M059J (cell line): ENCODE measurements at places on chromosomes 2 and 18.

GRCh38 chr2:58449286-58450010 is 208.3 kb upstream of the FANCL start:
- no peak for DNase-seq

DNA sequence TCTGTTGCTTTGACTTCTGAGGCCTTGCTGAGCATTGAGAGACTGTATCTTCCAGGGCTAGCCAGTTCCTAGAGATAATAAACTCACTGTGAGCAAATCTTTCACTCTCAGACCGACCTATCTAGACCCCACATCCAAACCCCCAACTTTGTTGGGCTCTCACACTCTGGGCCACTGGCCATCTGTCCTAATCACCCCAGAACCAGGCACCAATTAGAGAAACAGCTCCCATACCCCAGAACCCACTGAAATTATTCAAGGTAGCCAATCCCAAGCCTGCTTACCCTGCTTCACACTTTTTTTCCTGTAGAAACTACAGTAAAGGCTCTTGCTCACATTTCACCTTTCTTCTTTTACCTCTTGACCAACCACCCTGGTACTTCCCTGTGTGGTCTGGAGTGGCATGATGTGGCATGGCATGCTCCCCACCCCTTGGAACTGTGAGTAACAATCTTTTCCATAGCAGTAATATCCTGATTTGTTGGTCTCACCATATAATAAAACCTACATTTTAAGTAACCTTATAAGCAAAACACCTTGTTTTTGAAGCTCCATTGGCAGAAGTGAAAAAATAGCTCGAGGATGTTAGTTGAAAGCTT is 55.2 kb downstream of the ANKRD12 start:
- DNase-seq = no peak

- peak; percentile 95 for DNase-seq
These were observed 95.3 kb downstream of the EIPR1 start for GRCh38 chr2:3282056-3282998.

GRCh38 chr2:43174368-43174916 is 52.0 kb downstream of the ZFP36L2 start:
- DNase-seq = no peak

GRCh38 chr2:210912779-210913178 is 356.4 kb downstream of the CPS1 start:
- no peak for DNase-seq

- DNase-seq = no peak
These were observed 749.2 kb upstream of the CRIM1 start for GRCh38 chr2:35606394-35606793.

- DNase-seq = no peak
These were observed 260.1 kb downstream of the TWIST2 start for GRCh38 chr2:239107936-239108335.

GRCh38 chr2:161044921-161045320 is 115.3 kb upstream of the TANK start:
- DNase-seq = no peak

DNA sequence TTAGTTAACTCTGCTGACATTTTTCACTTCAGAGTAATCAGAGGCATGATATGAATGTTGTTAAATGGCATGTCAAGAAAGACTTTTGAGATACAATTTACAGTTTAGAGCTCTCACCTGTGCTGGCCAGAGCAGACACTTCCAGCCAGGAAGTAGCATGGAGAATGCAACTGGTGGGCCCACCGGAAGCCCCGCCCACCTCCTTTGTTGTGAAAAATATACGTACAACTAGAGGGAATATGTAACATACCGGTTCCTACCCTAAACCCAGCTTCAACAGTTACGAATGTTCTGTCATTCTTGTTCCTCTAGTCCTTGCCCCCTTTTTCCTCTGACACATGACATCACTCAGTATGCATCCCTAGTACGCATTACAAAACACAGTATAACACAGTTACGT is 70.2 kb upstream of the ITM2C start:
- no peak for DNase-seq

DNA sequence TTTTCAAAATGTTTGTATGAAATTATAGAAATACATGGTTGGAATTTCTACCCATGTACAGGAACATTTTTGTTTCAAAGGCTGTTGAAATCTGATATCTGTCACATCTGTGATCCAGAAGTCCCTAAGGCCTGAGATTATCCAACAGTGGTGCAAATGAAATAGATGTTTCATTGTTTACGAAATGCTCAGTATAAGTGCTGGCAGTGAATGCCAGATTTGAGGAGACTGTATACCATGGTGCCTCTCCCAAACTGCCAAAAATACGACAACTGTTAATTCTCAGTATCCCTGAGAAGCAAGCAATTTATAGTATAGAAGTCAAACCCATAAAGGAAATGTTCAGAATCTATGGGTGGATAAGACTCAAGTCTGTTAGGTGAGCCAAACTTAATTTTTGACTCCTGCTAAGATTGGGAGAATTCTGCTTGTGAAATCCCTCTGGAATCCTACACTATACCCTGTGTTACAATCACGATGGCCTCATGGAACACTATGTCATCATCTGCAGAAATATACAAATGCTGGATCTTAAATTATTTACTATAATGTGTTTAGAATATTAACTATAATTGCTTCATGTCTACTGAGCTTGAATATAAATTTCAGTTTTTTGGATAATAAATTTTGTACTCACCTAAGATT is 71.2 kb upstream of the DOCK10 start:
- DNase-seq = no peak

DNA sequence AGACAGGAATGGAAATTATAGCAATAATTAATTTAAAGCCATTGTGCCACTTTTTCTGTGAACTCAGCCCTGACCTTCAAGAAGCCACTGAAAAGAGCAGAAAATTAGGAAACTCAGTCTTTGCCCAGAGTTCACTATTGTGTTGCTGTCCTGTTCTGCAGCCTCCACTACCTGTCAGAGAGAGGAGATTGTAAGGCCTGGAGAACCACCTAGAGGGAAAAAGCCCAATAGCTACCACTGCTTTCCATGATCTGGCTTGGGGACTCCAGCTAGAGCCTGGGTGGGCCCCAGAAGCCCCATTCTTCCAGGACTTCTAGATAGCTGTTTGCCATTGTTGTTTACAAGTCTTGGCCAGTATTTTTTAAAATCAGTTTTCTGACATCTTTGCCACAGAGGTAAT is 176.1 kb upstream of the KLF7 start:
- peak; percentile 42 for DNase-seq

GRCh38 chr2:172282944-172283343 is 144.4 kb upstream of the ITGA6 start:
- DNase-seq = peak; percentile 73

DNA sequence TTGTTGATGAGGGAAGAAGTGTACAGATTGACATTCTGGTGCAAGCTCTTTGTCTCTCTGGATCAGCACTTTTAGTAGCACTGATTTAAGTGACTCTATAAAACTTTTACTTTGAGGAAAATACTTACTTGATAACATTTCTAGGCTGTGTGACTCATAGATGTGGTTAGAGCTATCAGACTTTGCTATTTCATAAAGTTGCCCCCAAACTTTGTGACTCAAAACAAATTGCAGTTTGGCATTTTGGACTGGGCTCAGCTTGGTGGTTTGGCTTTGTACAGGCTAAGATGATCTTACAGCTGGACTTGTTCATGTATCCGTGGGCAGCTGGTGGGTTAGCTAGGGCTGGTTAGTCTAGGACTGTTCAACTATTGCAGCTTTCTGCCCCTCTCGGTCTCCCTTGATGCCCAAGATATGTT is 42.1 kb upstream of the GLS start:
- DNase-seq = peak; percentile 96

GRCh38 chr2:45259547-45260160 is 250.4 kb upstream of the SIX2 start:
- DNase-seq = peak; percentile 46

- DNase-seq = peak; percentile 73
These were observed 73.7 kb downstream of the NCAPH start for GRCh38 chr2:96409081-96409819.

GRCh38 chr2:181677912-181678586 is 2.3 kb downstream of the NEUROD1 start:
- DNase-seq = no peak

GRCh38 chr18:49303379-49303778 is 157.1 kb downstream of the DYM start:
- DNase-seq = no peak

- DNase-seq = no peak
These were observed 48.6 kb upstream of the FHL2 start for GRCh38 chr2:105447476-105447875.

- DNase-seq = peak; percentile 59
These were observed 12.9 kb upstream of the DTNA start for GRCh38 chr18:34697233-34697632.

DNA sequence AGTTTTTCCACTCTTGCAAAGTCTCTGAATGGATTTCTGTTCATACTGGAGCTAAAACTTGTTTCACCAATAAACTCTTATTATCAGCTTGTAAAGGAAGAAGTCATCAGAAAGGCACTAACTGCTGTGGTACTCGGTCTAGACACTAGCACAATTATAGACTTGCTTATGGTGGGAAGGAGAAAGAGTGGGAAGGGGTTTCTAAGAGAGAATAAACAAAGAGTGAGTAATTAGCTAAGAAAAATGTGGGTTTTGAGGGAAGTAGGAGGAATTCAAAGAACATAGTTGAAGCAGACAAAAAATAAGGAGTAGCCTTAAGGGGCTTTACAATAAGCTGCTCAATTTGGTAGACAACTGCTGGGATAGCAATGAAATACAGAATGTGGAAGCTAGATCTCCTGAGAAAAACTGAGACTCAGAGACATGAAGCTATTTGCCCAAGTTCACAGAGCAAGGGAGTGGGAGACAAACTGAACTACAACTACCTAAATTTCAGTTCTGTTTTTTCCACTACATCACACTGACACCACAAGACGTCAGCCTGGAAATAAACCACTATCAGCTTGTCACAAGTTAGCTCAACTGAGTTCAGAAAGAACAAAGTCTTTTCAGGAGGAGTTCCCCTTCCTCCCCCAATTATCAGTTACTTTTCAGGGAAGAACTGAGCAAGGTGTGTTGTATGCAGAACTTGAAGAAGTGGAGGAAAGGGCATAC is 59.7 kb downstream of the MAP4K3 start:
- no peak for DNase-seq

DNA sequence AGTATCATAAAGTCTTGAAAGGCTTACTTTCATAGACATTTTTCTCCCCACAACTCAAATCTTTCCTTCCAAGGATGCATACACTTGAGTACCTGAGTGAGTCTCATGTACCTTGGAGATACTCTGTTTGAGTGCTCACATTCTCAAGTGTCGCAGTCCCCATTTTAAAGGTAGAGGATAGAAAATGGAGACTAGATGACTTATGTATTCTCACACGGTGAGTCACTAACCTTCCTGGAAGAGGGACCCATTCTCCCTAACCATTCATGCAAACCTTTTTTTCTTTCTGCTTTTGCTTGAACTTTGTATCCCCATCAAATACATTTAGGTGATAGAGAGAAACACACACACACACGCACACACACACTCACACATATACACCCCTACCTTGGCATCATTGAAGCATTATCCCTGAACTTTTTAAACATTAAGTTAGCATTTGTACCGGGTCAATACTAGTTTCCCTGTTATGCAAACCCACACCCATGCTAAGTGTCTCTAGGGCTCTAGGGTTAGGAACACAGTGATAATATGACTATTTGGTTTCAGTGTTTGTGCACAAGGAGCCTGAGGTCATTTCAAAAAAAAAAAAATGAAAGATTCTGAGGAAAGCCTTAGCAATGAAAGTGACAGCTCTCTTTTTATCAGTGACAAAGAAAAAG is 236.2 kb downstream of the IKZF2 start:
- DNase-seq = peak; percentile 51

DNA sequence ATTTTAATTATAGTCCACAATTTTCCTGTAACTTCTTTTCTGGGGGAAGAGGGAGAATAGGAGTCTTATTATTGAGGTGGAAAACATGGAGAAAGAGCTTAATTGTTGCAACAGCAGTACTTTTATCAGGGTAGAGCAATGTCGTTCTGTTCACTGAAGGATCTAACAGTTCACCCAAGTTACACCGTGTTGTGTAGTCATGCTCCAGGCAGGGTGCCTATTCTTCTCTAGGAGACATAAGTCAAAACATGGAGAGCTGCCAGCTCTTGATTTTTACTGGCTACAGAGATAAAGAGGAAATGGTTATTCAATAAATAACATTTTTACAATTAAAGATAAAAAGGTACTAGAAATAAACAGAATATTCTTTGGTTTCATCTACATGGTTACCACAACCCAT is 594.3 kb upstream of the NETO1 start:
- DNase-seq = peak; percentile 74

DNA sequence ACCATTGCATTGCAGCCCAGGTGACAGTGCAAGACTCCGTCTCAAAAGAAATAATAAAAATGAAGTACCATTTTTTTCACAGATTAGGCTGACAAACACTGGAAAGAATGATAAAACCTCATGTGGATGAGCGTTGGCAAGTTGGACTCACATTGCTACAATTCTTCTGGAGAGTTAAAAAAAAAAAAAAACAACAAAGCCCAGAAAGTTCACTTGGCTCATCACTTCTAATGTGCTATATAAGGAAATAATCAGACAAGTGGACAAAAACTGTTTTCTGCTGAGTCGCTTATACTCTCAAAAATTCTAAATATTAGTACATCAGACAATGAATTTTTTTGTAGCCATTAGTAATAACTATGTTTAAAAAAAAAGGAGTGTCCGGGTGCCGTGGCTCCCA is 38.4 kb downstream of the PKP4 start:
- no peak for DNase-seq

GRCh38 chr18:46311491-46311890 is 207.3 kb downstream of the HAUS1 start:
- DNase-seq = no peak

- no peak for DNase-seq
These were observed 259.8 kb downstream of the STK39 start for GRCh38 chr2:167987558-167987957.

- no peak for DNase-seq
These were observed 212.9 kb upstream of the STON1 start for GRCh38 chr2:48316753-48317750.

GRCh38 chr2:215751200-215751910 is 262.0 kb downstream of the MREG start:
- peak; percentile 93 for DNase-seq

DNA sequence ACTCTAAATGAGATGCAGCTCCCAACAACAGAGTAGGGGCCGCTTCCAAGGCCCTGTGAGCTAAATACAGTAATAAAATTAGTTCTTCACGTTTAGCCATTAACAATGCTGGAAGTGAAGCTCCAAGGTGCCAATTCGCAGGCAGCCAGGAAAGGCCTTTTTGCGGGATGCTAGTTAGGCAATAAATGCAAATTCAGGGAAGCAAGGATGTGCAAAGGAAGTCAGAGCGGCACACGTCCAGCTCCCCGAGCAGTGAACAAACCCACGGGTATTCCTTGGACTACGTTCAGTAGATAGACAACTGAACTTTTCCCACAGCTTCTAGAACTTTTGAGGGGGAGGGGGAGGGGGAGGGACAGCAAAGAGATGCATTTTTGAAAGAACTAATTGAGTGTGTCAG is 6.9 kb downstream of the ZNF516 start:
- DNase-seq = no peak

DNA sequence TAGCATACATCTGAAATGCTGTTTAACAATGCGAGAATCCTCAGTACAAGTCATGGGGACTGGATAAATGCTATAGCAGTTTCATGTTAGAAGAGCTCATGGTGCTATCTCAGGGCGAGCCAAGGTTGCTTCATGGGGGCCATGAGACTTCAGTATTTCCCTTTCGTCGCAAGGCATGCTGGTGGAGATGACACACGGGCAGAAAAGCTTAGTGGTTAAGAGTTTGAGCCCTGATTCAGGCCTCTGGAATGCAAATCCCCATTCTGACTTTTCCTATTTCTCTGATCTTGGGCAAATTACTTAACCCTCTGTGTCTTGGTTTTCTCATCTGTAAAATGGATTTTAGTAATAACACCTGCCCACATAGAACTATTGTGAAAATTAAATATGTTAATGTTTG is 57.4 kb upstream of the EPHA4 start:
- DNase-seq = peak; percentile 86
